NCI-H2081 treated with DMSO at 0.1 percent for 48 hours (cell line): ENCODE measurements at places on chromosomes 5 and 9.

GRCh38 chr9:132319421-132320110 lies 35.2 kb downstream of the SETX start:
- DNase-seq: no peak

DNA sequence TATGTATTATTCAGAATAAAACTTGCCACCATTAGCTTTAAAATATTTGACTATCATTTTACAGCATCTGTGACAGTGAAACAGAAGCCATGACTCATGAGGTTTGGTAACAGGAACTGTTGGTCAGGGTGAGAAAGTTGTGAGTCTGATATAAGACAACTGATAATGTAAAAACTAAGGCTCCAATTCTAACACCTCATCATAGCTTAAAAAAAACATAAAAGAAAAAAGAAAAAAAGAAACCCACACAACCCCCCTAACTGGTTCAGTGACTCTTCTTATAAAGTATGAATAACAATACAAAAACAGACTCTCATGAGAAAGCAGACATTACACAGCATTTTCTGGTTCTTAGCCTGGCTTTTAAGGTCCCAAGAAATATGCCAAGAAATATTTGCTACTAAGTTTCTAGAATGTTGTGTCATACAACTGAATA lies 85.8 kb downstream of the MRPS27 start:
- DNase-seq: no peak

DNA sequence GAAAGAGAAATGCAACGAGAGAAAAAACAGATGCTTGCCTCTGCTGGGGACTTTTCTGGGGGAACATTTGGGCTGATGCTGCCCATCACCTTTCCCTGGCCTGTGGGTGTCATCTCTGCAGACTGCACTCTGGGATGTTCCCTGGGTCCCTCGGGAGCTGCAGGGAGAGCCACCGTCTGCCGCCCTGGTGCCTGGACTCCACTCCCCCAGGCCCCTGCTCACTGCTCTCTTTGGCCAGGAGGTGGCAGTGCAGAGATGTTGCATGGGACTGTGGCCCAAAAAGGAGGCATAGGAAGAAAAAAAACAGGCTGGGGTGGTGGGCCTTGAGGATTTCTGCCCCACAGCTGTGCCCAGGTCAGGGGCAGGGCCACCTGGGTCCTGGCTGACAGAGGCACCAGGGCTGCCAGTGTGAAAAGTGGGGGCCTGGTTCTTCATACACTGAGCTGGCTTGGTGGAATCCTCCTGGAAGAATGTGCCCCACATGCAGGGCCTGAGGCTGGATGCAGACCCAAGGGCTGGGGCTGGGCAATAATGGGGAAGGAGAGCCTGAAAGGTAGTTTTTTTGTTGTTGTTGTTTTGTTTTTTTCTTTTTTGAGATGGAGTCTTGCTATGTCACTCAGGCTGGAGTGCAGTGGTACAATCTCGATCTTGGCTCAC lies 353.6 kb downstream of the SLIT3 start:
- no peak for DNase-seq

DNA sequence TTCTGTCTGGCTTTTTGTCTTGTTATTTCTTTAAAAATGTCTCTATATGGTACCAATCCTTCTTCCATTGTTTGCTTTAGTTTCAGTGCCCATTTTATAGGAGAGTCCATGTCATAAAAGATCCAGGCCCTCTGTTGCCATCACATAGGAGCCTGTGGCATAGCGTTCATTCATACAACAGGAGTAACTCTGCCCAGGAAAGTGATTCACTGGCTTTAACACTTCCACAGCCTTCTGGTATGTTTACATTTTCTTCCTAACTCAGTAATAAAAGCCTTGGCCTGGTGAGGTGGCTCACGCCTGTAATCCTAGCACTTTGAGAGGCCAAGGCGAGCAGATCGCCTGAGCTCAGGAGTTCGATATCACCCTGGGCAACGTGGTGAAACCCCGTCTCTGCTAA lies 519.3 kb upstream of the PTGER4 start:
- no peak for DNase-seq

DNA sequence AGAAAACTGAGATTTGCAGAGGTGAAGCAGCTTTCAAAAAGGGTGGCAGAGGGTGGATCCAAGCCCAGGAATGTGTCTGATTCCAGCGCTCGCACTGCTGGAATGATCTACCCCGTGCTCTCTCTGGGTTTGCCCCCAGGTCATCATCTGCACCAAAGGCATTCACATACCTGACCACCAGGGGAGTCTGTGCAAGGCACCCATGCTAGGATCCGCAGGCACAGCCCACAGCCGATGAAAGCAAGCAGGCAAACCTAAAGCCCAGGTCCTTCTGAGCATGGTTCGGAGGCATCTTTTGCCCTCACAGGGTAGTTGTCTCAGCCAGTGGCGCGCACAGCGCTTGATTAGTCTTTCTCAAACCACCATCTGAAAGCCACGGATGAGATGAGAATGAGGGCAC lies 56.6 kb downstream of the TEK start:
- no peak for DNase-seq

GRCh38 chr5:139392324-139392677 lies 2.6 kb upstream of the MZB1 start:
- no peak for DNase-seq

DNA sequence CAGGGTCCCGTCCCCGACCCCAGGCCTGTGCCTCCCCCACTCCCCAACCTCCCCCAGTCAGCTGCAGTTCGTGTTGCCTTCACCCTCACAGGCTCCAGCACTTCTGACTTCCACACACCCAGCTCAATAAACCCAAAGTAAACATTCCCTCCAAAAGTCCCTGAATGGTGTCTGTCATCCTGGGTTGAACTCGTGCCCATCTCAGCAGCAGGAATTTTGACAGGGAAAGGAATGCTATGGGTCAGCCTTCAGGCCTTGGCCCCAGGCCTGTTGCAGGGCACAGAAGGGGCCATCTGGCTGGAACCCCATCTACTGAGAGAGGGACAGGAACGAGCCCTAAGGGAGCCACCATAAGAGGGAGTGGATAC lies 29.6 kb upstream of the CNOT6 start:
- no peak for DNase-seq

- DNase-seq: no peak
Measured at GRCh38 chr9:36632892-36633291, 60.2 kb downstream of the MELK start.

GRCh38 chr5:9188131-9188530 lies 357.7 kb downstream of the SEMA5A start:
- DNase-seq: no peak

DNA sequence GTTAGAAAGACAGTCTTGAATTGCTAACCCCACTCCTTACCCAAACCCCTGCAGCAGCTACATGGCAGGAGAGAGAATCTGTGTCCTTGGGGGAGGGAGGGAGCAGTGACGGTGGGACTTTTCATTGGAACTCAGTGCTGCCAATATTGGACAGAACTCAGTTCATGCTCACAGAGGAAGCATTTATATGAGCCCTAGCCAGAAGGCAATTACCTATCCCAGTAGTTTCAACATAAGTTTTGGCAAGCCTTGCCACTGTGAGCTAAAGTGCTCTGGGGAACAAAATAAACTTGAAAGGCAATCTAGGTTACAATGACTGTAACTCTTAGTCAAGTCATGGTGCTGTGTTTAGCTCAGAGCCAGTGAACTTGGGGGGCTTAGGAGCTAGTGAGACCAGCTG lies 1013.4 kb upstream of the COX7C start:
- no peak for DNase-seq

DNA sequence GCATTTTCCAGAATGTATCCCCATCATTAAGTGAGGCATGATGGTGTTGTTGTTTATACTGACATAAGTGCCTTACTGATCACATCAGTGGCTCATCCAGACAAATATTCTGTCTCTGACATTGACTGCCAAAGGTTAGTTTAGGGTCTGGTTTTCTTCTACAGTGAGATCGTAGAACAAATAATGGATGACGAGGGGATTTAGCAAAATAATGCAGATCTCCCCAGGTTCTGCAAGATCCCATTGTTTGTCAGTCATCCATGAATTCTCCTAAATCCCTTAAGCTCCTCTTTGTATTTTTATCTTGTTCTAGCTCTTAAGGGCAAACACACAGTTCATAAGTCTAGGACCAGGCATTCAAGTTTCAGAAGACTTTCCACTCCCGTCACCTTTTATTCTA lies 93.1 kb upstream of the DHFR start:
- no peak for DNase-seq

- DNase-seq: no peak
Measured at GRCh38 chr5:95283761-95284571, 928 bp downstream of the MCTP1 start.

- no peak for DNase-seq
Measured at GRCh38 chr5:54867310-54867944, 118.0 kb downstream of the ESM1 start.

DNA sequence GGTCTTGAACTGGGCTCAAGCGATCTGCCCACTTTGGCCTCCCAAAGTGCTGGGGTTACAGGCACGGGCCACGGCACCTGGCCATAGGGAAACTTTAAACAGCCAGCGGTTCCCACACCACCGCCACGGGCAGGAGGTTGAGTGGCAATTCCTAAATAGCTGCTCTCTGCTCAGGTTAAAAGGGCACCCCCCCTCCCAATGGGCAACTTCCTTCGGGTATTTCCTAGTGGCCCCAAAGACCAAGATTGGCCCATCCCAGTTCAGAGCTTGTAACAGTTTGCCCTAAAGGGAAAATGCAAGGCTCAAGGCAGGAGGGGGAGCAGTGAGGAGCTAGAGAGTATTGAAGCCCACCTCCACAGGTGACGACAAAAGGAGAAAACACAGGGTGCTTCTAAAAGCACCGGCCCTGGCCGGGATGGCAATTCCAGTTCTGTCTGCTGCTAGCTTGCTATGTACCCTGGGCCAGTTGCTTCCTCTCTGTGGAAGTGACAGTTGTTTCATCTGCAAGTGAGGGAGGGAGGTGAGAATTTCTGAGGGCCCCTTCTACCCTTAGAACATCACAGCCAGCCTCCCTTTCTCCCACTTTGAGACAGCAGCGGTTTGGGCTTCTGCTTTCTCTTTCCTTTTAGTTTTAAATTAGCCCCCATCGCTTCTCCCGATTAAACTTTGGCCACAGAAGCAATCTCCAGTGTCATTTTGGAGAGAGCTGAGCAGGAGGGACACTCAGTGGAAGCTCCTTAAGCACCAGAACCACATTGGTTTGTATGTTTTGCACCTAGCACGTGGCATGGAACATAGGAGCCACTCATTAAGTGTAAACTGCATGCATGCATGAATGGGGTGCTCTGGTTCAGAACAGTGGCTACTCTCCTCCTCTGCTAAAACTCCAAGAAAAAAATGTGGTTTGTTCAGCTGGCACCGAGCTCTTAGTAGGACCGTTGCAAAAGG lies 17.3 kb upstream of the TNIP1 start:
- DNase-seq: no peak
